ENCODE measurements at places on chromosomes 3 and 15.

DNA sequence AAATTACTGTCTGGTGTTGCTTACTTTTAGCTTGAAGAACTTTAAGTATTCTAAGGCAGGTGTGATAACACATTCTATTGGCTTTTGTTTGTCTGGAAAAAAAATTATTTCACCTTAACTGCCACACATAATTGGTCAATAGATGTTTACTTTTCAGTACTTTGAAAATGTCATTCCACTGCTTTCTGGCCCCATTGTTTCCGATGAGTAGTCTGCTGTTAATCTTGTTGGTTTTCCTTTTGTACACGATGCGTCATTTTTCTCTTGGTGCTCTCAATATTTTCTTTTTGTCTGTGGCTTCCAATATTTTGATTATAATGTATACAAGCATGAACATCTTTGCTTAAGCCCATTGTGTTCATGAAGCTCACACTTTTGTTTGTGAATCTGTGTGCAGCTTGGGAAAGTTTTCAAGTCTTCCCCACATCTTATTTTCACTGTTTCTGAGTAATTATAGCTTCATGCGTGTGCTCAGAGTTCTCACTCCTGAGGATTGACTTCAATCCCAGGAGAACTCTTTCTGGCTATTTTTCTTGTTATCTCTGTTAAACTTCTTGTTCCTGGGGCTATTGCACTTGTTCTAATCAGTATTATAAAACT lies 664.7 kb downstream of the IGSF11 start:
- H3K27ac ChIP-seq, result no peak overlapping the region
- H3K4me1 ChIP-seq, result no peaks in the 10 kb centered on the region
- no peaks in the 10 kb centered on the region for H3K27me3 ChIP-seq

DNA sequence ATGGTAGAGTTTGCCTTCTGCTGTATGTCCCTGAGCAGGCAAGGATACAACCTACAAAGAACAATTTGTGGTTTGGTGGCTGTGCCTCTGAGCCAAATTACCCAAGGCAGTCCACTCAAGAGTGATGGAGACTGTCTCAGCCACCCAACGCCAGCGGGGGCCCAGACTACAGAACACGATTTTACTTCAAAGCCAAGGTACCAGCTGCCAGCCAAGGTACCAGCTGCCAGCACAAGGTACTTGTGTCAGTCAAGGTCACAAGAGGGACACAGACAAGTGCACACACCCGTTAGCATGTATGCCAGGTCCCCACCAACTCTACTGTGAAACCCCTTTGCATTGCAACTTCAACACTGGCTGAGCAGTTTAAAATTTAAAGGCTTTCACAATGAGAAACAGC lies 23.5 kb downstream of the COLQ start:
- DNase-seq, result no peak
- no peak overlapping the region for H3K4me3 ChIP-seq
- H3K27ac ChIP-seq, result no peak overlapping the region
- H3K27me3 ChIP-seq, result no peaks in the 10 kb centered on the region

GRCh38 chr3:109115451-109115850 lies 2.5 kb downstream of the MORC1 start:
- H3K27ac ChIP-seq, result no peak overlapping the region
- H3K36me3 ChIP-seq, result no peaks in the 10 kb centered on the region
- no peak for DNase-seq
- no peak overlapping the region for H3K4me3 ChIP-seq
- H3K27me3 ChIP-seq, result peaks cover 2% of the 10 kb centered on the region

DNA sequence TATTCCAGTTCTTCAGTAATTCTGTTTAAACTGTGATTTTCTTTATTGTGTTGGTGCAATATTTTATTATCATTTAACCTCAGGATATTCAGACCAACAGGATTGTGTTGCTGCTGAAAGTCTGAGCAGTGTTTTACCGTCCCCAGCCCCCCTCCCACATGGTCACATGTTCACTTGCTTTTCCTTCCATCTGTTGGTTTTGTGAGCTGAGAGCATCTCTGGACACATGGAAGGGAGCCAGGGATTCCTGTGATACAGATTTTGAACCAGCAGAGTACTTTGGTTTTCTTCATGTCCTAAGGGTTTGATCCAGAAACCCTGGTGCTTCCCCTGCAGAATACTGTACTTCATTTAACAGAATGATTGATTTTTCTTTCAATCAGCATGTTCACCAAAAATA lies 11.9 kb downstream of the ARRDC4 start:
- H3K4me3 ChIP-seq, result no peak overlapping the region
- H3K27ac ChIP-seq, result no peak overlapping the region
- no peaks in the 10 kb centered on the region for H3K27me3 ChIP-seq
- DNase-seq, result no peak
- H3K36me3 ChIP-seq, result no peaks in the 10 kb centered on the region
- no peaks in the 10 kb centered on the region for H3K4me1 ChIP-seq

GRCh38 chr3:161674402-161674801 lies 177.8 kb downstream of the OTOL1 start:
- DNase-seq, result no peak
- H3K27ac ChIP-seq, result no peak overlapping the region
- H3K27me3 ChIP-seq, result no peaks in the 10 kb centered on the region
- no peaks in the 10 kb centered on the region for H3K4me1 ChIP-seq
- H3K4me3 ChIP-seq, result no peak overlapping the region
- H3K36me3 ChIP-seq, result no peaks in the 10 kb centered on the region

DNA sequence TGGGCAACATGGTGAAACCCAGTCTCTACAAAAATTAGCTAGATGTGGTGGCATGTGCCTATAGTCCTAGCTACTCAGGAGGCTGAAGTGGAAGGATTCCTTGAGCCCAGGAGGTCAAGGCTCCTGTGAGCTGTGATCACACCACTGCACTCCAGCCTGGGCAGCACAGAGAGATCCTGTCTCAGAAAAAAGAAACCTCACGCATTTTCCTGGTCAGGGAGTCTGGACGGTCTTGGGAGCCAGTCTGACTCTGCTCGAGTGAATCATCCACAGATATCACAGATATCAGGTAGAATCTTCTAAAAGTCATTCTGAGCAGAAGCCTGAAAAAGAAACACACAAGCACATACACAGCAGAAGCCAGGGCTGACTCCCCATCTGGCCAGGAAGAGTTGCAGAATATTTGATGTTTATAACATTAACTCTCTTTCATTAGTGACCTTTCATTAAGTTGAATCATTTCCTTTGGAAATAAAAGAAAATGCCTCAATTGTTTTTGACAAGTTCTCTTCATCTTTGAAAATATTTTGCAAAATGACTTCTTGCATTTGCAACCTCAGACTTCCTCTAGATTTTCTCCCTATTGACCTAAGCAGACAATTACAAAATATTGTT lies 56.5 kb upstream of the ABHD17C start:
- no peaks in the 10 kb centered on the region for H3K4me1 ChIP-seq
- no peak overlapping the region for H3K4me3 ChIP-seq
- H3K27ac ChIP-seq, result no peak overlapping the region
- DNase-seq, result no peak

- H3K36me3 ChIP-seq, result no peaks in the 10 kb centered on the region
- H3K27ac ChIP-seq, result no peak overlapping the region
- DNase-seq, result no peak
Measured at GRCh38 chr3:197394464-197395321, 96.3 kb upstream of the DLG1 start.

DNA sequence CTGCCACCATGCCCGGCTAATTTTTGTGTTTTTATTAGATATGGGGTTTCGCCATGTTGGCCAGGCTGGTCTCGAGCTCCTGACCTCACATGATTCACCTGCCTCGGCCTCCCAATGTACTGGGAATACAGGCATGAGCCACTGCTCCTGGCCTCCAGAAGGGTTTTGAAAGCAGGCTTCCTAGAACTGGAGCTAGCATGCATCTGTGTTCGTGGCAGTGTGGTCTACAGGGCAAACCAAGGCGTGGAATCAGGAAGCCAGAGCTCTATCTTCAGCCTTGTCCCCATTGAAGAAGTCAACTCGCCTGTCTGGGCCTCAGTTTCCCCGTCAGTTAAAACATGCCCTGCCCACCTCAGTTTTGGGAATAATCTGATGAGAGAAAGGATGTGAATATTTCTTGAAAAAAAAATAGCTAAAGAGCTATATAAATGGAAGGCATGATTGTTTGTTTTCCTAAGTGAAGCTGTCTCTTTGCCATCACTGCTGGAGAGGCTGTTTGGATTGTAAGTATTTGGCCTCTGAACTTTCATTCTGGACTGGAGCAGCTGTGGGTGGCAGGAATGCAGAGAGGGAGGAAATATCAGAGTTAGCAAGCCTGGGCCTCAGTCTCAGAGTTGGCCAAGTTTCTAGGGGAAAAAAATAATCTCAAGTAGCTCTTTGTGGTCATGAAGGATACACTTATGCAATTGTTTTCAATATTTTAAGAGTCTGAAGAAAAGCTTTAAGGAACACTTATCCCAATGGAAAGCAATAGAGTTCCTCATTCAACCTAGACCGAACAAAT lies 36.5 kb upstream of the UACA start:
- DNase-seq, result no peak
- no peaks in the 10 kb centered on the region for H3K4me1 ChIP-seq
- H3K36me3 ChIP-seq, result no peaks in the 10 kb centered on the region
- H3K4me3 ChIP-seq, result no peak overlapping the region
- no peaks in the 10 kb centered on the region for H3K27me3 ChIP-seq

- no peaks in the 10 kb centered on the region for H3K27me3 ChIP-seq
- no peak overlapping the region for H3K27ac ChIP-seq
- H3K4me1 ChIP-seq, result peaks cover 2% of the 10 kb centered on the region
- no peak overlapping the region for H3K4me3 ChIP-seq
- no peak for DNase-seq
- no peaks in the 10 kb centered on the region for H3K36me3 ChIP-seq
Measured at GRCh38 chr3:108315767-108316301, 19.5 kb downstream of the HHLA2 start.

DNA sequence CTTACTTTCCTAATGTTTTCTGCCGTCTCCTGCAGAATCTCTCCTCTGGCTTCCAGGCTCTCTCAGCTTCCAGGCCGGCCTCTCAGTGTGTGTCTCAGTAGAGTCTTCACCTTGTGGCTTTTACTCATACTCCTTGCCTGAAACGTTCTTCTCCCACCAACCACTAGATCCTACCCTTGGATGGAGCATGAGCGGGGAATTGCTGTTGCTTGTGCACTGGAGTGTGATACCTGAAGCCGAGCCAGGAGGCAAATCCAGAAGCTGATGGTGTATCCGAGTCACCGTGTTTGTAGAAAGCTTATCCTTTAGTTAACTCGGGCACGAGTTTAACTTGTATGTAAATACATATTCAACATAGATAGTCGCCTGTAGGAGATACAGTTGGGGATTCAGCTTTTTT lies 285.0 kb upstream of the C2CD4B start:
- H3K4me1 ChIP-seq, result no peaks in the 10 kb centered on the region
- no peak for DNase-seq
- H3K27ac ChIP-seq, result peak overlapping the region; percentile 36
- H3K27me3 ChIP-seq, result peaks cover 1% of the 10 kb centered on the region

- H3K4me3 ChIP-seq, result no peak overlapping the region
- DNase-seq, result no peak
- no peak overlapping the region for H3K27ac ChIP-seq
- no peaks in the 10 kb centered on the region for H3K36me3 ChIP-seq
- no peaks in the 10 kb centered on the region for H3K27me3 ChIP-seq
- H3K4me1 ChIP-seq, result no peaks in the 10 kb centered on the region
Measured at GRCh38 chr3:151964743-151965142, 91.3 kb downstream of the SUCNR1 start.

- peak overlapping the region; percentile 18 for H3K4me3 ChIP-seq
- H3K36me3 ChIP-seq, result no peaks in the 10 kb centered on the region
- no peak for DNase-seq
- peaks cover 33% of the 10 kb centered on the region for H3K4me1 ChIP-seq
- H3K27me3 ChIP-seq, result no peaks in the 10 kb centered on the region
- H3K27ac ChIP-seq, result peak overlapping the region; percentile 89
Measured at GRCh38 chr15:90576711-90577389, 47.1 kb downstream of the CRTC3 start.

DNA sequence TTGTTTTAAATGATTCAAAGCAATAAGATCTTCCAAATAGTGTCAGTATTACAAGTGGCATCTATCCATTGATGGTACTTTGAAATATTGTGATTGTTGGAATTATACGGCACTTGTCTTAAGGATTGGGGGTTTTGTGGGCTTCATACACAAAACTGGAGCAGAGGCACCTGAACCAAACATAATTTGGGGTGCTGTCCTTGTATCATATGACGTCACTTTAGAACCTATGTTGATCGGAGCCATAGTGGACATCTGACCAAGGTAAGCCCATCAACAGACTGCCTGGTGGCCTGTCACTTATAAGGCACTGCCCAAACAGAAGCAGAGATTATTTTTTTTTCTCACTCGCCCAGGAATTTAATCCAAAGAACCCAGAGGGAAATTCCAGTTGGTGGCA lies 2.9 kb upstream of the LRRC58 start:
- no peak overlapping the region for H3K27ac ChIP-seq

DNA sequence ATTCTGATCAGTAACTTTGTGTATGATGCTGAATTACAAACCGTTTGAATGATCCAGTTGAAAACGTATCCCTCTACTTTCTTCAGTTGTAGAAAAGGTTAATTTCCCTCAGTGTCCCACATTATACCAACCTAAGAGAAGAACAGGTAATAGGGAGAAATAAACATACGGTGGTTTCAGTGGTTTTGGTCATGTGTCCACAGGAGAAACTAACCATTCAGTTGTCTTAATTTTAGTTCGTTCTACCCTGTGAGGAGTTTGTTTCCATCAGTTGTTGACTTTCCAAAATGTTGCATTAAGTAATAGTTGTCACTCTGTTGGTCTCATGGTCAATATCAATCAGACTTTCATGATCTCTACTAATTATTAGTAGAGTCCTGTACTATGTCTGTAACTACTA lies 15.1 kb downstream of the CALML4 start:
- no peak for DNase-seq
- H3K27me3 ChIP-seq, result no peaks in the 10 kb centered on the region
- H3K4me3 ChIP-seq, result no peak overlapping the region
- H3K36me3 ChIP-seq, result no peaks in the 10 kb centered on the region
- peaks cover 3% of the 10 kb centered on the region for H3K4me1 ChIP-seq
- peak overlapping the region; percentile 63 for H3K27ac ChIP-seq

DNA sequence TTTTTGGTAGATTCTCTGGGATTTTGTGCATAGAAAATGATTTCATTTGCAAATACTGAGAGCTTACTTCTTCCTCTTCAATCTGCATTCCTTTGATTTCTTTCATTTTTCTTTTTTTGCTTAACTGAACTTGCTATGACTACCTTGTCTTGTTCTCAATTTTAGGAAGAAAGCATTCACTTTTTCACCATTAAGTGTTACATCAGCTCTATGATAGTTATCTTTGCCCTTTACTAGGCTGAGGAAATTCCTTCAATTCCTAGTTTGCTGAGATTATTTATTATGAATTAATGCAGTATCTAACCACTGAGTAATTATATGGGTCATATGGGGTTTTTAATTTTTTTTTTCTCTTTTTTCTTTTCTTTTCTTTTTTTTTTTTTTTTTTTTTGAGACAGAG lies 172.8 kb downstream of the PEAK1 start:
- H3K27me3 ChIP-seq, result no peaks in the 10 kb centered on the region
- no peaks in the 10 kb centered on the region for H3K36me3 ChIP-seq
- peaks cover 11% of the 10 kb centered on the region for H3K4me1 ChIP-seq
- DNase-seq, result no peak

DNA sequence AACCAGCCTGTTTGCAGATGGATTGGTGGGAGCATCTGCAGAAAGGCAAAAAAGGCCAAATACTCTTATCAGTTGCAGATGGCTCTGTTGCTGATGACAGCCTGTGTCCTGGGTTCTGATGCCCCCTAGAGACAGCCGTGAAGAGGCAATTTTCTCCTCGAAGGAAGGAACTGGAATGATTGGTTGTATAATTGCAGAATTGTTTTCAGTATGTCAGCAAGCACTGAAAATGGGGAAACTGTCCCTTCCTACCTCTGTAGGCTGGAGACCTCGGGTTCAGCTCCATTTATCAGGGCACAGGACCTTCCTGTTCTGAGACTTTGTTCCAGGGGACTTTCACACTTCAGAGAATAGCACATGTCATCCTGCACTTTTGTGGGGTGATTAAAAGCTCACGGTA lies 103.0 kb downstream of the PGPEP1L start:
- no peaks in the 10 kb centered on the region for H3K27me3 ChIP-seq
- no peak for DNase-seq
- H3K4me1 ChIP-seq, result peaks cover 6% of the 10 kb centered on the region
- peaks cover 46% of the 10 kb centered on the region for H3K36me3 ChIP-seq
- no peak overlapping the region for H3K27ac ChIP-seq

All from naive thymus-derived CD8-positive, alpha-beta T cell (primary cell).